ENCODE measurements at places on chromosomes 6 and 20. TPM values are rescaled to one million over a fixed set of nuclear protein-coding genes. Genes with fewer than 3 reads are reported as not detected.

The ADGRB3 gene
- total RNA-seq, result 2.0 TPM

DNA sequence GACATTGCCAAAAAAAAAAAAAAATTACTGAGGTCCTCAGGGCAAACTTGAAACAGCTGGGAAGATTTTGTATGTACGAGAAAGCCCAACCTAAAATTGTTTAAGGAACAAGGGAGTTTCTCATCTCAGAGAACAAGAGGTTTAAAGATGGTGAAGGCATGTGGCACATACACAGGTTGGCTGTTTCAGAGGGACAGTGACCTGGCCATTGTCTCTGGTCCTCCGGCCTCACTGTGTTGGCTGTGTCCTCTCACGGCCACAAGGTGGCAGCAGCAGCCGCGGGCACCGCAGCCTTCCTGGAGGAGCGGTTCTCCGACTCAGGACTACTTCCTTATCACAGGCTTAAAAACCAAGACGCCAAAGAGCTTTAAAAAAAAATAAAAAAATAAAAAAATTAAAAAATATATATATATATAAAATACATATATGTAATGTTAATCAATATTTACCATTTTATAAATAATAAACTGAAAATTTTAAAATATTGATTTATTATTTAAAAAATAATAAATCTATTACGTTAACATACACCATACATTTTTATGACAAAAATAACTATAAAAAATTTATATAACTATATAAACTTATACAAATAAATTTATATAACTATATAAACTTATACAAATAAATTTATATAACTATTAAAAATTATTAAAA is 52.8 kb downstream of the GTF2H5 start:
- peak; percentile 77 for DNase-seq

DNA sequence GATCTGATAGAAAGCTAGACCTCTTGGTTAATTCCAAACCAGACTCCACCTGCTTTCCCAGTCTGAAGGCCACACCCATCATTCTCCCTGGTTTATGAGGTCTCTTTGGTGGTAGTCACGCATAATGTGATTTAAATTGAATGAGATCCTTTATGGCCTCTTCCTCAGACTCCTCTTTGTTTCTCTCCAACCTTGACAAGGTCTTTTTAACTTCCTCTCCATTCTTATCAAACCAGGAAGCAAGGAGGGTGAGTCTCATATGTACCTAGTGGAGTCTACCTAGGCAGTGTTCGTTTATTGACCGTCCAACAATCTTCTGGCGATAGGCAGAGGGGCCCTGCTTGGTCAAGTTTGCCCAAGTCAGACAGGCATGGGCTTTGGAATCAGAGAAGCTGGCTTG is 184.2 kb upstream of the LAMP5 start:
- DNase-seq, result no peak

- no peak for DNase-seq
Observed at GRCh38 chr6:69926745-69927144, 60.4 kb downstream of the COL19A1 start.

The C2 gene
- total RNA-seq, result 2.9 TPM

DNA sequence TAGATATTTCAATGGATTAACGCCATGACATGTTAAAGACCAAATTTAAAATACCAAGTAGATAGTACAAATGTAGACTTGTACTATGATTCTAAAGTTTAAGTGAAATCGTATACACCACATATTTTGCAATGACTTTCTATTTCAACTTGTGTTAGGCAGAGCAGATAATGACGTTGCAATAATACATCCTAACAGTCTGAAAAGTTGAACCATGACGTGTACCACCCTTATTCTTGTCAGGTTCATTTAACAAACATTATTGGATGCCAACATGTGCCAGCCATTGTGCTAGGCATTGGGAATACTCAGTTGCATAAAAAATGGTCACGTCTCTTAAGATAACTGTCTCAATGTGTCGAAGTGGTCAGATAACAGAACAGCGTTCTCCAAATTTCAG is 50.0 kb downstream of the BCAS1 start:
- no peak for DNase-seq

The TRAPPC3L gene
- total RNA-seq, result not detected

The DEFB119 gene
- total RNA-seq, result not detected

The SCGN gene
- total RNA-seq, result not detected

DNA sequence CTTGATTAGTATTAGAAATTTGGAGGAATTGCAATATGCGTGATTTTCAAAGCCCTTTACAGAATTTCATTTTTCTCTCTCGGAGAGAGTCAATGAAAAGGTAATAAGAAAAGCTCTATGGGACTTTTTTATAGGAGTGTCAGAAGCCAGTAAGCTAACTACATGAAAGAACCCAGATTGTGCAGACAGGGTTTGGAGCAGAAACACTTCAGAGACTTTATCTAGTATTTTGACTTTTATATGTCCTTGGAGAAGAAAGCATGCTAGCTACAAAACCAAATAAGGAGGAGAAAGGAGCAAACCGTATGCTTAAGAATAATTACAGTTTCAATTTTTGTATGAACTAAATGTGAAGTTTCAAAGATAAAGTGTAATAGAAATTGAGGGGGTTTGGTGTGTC is 141.7 kb downstream of the C6orf58 start:
- DNase-seq, result no peak

DNA sequence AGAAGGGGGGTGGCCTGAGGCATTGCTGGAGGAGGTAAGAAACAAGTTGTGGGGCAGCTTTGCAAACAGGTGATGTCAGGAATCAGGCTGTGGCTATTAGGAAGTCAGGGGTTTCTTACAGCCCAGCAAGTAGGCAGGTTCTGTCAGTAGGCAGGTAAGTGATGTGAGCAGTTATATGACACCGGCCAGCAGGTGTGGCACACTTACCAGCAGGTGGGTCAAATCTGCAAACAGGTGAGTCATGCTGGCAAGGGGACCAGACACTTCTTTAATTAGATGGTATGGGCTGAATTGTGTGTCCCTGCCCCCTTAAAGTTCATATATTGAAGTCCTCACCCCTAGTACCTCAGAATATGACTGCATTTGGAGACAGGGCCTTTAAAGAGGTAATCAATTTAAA is 16.4 kb upstream of the ENPP4 start:
- no peak for DNase-seq

DNA sequence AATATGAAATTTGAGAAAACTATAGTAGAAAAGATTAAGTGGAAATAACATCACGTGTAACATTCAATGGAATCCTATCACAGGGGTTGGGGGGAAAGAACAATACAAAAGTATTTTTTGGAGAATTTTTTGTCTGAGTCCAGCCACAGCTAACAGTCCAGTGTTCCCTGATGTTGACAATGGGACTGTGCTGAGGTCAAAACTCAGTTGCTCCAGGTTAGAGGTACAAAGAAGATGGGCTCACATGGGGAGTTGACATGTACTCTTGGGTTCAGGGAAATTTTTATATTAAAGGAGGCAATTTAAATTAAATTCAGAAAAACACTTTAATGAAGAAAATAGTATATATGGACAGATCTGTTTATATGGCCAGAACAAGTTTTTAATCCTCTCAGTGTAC is 995 bp downstream of the MYCT1 start:
- DNase-seq, result no peak

DNA sequence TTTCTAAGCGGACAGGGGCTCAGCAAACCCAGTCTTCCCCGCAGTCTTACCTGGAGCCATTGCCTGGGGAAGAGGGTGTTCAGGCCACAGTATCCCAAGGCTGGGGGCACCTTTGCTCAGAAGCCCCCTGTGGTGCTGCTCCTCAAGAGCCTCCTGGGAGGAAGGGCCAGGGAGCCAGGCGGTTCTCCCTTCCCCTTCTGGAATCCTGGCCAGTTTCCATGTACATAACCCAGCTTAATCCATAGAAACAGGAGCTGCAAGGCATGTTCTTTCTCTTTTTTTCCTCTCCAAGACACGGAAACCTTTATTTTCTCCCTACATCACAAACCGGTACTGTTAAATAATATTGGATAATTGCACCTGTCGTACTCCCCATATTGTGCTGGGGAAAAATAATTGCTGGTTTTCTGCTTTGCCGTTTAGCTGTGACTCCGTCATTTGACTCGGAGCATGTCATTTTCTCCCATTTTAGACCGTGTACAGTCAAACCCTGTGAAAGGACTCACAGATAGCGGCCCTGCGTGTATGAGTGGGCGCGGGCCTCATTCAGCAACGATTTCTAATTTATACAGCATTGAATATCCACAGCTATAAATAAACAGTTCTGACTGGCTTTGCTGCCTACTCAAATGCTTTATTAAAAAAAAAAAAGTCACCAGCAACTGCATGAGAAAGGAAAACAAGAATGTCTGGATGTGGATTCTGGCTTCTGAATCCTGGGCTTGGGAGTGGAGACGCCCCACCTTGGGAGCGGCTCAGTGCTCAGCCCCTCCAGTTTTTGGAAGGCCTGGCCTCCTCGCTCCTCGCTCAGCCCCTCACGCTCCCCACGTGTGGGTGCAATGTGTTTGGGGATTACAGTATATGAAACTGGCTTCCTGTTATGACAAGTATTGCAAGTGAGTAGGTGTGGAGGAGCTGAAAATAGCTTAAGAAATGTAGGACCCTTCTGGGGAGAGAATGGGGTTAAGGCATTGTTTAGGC is 67.3 kb downstream of the ADTRP start:
- no peak for DNase-seq

The CDSN gene
- not detected for total RNA-seq

DNA sequence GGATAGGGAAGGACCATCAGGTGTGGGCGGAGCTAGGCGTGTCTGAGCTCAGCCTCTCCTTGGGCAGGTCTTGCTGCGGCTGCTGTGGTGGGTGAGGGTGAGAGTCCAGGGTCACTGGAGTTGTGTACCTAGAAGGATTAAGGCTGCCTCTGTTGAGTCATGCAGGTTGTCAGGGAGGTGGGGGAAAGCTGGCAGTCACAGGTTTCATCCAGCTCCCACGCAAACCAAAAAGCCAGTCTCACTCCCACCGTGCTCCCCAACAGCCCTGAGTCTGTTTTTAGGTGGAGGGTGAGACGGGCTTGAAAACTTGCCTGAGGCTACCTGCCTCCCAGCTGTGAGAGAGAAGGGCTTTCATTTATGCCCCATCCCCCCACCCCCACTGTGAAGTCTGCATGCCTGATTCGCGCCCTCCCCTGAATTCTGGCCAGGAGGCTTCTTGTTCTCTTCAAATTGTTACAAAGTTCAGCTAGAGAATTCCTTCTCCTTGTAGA is 161.5 kb downstream of the MYLK4 start:
- DNase-seq, result no peak

The ASIP gene
- not detected for total RNA-seq

DNA sequence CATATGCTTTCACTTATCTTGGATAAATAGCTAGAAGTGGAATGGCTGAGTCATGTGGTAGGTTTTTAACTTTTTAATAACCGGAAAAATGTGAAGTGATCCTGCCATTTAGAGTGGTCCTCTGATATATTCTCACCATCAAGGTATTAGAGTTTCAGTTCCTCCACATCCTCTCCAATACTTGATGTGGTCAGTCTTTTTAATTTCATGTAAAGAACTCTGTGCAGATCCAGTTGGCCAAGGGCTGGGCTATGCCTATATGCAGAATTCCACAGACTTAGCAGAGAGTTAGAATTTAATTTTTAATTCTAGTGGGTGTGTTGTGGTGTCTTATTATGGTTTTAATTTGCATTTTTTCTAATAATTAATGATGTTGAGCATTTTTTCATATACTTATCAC is 141.1 kb downstream of the SYCP2 start:
- DNase-seq, result no peak

The DEFB110 gene
- total RNA-seq, result not detected

DNA sequence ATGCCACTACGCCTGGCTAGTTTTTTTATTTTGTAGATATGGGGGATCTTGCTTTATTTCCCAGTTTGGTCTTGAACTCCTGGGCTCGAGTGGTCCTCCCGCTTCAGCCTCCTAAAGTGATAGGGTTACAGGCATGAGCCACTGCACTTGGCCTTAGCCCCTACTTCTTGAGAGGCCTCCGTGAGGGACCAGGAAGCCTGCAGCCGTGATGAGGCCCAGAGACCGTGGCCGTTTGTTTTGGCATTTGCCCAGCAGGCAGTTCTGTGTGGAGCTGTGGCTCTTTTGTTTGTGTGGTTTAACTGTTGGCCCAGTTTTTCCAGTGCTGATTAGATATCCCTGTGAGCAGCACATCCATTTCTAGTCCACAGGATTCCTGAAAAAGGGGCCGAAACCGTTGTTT is 39.8 kb downstream of the SRSF3 start:
- DNase-seq, result peak; percentile 76

GRCh38 chr20:13913131-13913530 is 77.3 kb downstream of the SEL1L2 start:
- DNase-seq, result no peak

DNA sequence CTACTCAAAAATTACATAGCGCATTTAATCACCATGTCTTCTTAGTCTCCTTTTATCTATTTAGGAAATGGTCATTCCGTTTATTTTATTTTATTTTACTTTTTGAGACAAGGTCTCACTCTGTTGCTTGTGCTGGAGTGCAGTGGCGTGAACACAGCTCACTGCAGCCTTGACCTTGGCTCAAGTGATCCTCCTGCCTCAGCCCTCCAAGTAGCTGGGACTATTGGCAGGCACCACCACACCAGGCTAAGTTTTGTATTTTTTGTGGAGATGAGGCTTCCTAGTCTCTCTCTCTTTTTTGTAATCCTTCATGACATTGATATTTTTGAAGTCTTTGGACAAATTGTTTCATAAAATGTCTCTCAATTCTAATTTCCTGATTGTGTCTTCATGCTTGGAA is 4.7 kb upstream of the MYLK4 start:
- no peak for DNase-seq

The RWDD2A gene
- total RNA-seq, result 1.9 TPM

GRCh38 chr6:43748765-43749164 is 21.2 kb upstream of the VEGFA start:
- no peak for DNase-seq

The HLA-DRB1 gene
- not detected for total RNA-seq

DNA sequence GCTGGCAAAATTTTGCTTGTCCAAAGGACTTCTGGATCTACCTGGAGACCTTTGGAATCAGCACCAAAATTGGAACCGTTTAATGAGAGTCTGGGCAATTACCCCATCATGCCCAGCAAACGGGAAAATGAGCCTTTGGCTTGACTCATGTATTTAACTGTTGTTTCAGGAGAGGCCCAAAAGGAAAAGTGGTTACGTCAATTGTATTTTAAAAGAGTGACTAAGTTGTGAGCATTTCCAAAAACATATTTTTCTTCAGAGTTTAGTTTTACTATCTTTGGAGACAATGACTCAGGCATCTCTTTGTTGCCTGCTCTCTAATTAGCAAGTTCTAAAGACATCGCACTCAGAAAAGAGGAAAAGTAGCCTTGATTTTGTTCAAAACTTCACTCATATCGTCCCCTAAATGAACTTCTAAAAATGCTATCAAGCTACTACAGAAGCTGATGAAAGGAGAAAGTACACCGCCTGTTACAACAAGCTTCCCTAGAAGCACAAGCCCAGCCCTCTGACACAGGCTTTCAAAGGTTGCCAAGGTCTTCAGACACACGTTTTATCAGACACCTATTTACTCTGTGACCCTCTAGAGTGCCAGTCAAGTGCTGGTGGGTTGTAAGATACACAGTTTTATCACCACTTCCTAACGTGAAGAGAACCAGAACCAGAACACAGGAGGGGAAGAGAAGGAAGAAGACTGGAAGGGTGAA is 146.2 kb downstream of the TBX18 start:
- peak; percentile 90 for DNase-seq
